ENCODE measurements at places on chromosomes 6 and 20. TPM values are rescaled to one million over a fixed set of nuclear protein-coding genes. Genes with fewer than 3 reads are reported as not detected.

The POU3F2 gene
- polyA plus RNA-seq = 1.0 TPM

The IYD gene
- polyA plus RNA-seq = not detected

The HTR1E gene
- 0.02 TPM for polyA plus RNA-seq

The SLC13A3 gene
- polyA plus RNA-seq = 0.10 TPM

The BMP7 gene
- 0.10 TPM for polyA plus RNA-seq

The TXLNB gene
- polyA plus RNA-seq = 0.12 TPM

The GCM1 gene
- polyA plus RNA-seq = not detected

The ARMC2 gene
- polyA plus RNA-seq = 4.3 TPM

The SIRPB1 gene
- 0.19 TPM for polyA plus RNA-seq

The HRH3 gene
- polyA plus RNA-seq = 0.02 TPM

The ERGIC3 gene
- polyA plus RNA-seq = 661 TPM

The BANF2 gene
- polyA plus RNA-seq = not detected

The SALL4 gene
- polyA plus RNA-seq = 1.2 TPM

The HLA-DOB gene
- polyA plus RNA-seq = not detected

The CGA gene
- polyA plus RNA-seq = 0.18 TPM

The ABHD16B gene
- polyA plus RNA-seq = not detected

The TUBB2B gene
- 162 TPM for polyA plus RNA-seq

The RAET1G gene
- polyA plus RNA-seq = 2.5 TPM

The CENPW gene
- 8.8 TPM for polyA plus RNA-seq

The SGK2 gene
- polyA plus RNA-seq = 0.57 TPM

The FAXC gene
- polyA plus RNA-seq = 9.1 TPM

The CFAP206 gene
- polyA plus RNA-seq = 0.46 TPM

The SLC22A23 gene
- not detected for polyA plus RNA-seq

The SLC22A3 gene
- polyA plus RNA-seq = not detected

The HAO1 gene
- not detected for polyA plus RNA-seq

The SLC22A2 gene
- polyA plus RNA-seq = not detected

The MAS1 gene
- polyA plus RNA-seq = not detected

The FITM2 gene
- 2.8 TPM for polyA plus RNA-seq

The TGM3 gene
- not detected for polyA plus RNA-seq

The MUC22 gene
- polyA plus RNA-seq = 0.13 TPM

The DPM1 gene
- 72.1 TPM for polyA plus RNA-seq

The ITPA gene
- polyA plus RNA-seq = 66.7 TPM

The CRISP1 gene
- not detected for polyA plus RNA-seq

The SEL1L2 gene
- polyA plus RNA-seq = not detected

The ADGRF4 gene
- not detected for polyA plus RNA-seq

The SLC22A7 gene
- polyA plus RNA-seq = not detected

The IPCEF1 gene
- not detected for polyA plus RNA-seq

The EFHC1 gene
- polyA plus RNA-seq = 39.4 TPM

The MLN gene
- polyA plus RNA-seq = not detected

The FOXQ1 gene
- not detected for polyA plus RNA-seq

The WFDC10B gene
- not detected for polyA plus RNA-seq

The TCF21 gene
- polyA plus RNA-seq = not detected

The ADGB gene
- not detected for polyA plus RNA-seq

The HMGCLL1 gene
- 0.05 TPM for polyA plus RNA-seq

The MACROD2 gene
- 0.33 TPM for polyA plus RNA-seq

The MYLK2 gene
- 0.31 TPM for polyA plus RNA-seq

The THBS2 gene
- 166 TPM for polyA plus RNA-seq

The SPATA25 gene
- polyA plus RNA-seq = 2.9 TPM

The CDH22 gene
- not detected for polyA plus RNA-seq

The C20orf202 gene
- not detected for polyA plus RNA-seq

The SAMD3 gene
- polyA plus RNA-seq = 15.8 TPM

The FAM209A gene
- not detected for polyA plus RNA-seq

The NUS1 gene
- 8.9 TPM for polyA plus RNA-seq

Data from SK-N-SH (cell line).